ENCODE measurements at places on chromosomes 11 and 22. TPM values are rescaled to one million over a fixed set of nuclear protein-coding genes. Genes with fewer than 3 reads are reported as not detected.

DNA sequence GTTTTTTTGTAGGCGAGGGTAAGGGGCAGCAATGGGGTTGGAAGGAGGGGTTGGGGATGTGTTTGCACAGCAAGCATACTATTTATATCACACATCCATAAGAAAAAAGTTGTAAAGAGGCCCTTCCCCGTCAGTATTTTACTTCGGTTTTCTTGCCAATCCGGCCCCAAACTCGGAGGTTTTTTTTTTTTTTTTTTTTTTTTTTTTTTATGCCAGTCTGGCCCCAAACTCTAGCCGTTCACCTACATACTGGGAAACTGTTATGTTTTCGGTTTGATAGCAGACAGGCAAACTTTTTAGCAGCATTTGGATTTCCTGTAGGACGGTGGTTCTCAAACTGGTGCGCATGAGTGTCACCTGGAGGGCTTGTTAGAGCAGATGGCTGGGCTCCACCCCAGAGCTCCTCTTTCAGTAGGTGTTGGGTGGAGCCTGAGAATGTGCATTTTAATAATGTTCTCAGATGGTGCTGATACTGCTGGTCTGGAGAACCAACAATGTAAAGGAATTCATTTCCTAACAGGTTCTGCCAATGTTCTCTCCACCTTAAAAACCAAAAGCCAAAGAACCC lies 76.5 kb upstream of the ZBED5 start:
- DNase-seq = no peak

DNA sequence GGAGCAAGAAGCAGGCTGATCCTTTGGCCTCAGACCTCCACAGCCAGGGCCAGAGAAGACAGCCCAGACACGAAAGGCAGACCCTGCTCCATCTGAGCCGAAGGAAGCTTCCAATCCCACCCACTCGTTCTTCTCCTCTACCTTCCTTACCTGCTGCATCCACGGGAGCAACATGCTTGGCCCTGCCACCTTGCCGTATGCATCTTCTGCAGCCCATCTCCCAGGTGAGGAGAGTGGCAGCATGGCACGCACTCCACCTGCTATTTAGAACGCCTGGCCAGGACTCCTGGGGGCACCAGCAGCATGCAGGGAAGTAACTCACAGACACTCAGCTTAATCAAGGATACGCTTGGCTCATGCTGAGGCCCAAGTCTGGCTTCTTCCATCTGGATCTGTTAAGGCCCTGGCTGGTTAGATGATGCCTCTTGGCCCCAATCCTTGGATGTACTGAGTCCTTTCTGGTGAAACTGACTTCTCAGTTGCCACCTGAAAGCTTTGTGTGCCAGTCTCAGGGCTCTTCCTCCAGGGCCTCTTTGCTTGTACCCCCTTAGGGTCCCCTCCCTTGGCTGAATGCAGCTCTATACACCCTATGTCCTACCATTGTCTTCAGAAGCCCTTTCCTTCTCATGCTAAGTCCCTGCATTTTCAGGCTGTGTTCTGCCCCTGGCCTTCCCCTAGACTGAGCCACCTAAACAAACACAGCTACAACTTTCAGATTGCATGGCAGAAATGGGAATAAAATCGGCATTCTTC lies 604.9 kb downstream of the BUD13 start:
- no peak for DNase-seq

- DNase-seq = no peak
Measured at GRCh38 chr11:94799726-94800125, 31.6 kb downstream of the AMOTL1 start.

DNA sequence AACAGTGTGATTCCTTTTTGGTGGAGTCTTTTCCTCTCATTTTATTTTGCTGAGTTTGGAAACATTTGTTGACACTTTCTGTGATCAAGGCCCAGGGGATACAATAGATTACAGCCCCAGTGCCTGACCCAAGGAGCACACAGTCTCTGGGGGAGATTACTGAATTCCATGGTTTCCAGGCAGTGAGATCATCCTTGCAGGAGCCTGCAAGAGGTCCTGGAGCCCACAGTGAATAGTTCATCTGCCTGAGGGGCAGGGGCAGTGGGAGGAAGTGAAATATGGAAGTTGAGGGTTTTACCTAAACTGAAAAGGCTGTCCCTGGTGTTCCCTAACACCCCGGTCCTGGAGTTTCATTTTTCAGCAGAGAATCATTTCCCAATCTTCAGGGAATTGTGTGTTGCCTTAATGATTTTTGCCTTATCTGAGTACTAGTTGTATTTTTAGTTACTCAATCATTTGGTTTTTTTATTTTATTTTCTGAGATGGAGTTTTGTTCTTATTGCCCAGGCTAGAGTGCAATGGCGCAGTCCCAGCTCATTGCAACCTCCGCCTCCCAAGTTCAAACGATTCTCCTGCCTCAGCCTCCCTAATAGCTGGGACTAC lies 7.7 kb downstream of the CCS start:
- DNase-seq = no peak

DNA sequence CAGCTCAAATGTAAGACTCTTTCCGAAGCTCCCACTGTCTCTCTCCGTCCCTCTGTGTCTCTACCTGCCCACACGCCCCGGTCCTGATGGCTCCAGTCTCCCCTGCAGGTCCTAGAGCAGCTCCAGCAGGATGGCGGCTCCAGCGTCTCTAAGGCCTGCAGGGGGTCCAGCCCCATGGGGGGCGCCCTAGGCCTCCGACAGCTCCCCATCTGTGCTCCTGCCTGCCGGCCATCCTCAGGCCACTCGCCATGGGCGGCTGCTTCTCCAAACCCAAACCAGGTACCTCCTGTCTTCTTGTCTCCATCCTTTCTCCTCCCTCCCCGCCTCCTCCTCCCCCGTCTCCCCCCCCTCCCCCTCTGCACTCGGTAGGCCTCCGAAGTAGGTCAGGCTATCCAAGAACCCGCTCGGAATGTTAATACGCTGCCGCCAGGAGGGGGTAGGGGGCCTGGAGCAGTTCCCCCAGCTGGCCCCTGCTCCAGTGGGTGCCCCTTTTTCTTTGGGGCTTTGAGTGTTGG lies 699 bp downstream of the AIFM3 start:
- DNase-seq = no peak

DNA sequence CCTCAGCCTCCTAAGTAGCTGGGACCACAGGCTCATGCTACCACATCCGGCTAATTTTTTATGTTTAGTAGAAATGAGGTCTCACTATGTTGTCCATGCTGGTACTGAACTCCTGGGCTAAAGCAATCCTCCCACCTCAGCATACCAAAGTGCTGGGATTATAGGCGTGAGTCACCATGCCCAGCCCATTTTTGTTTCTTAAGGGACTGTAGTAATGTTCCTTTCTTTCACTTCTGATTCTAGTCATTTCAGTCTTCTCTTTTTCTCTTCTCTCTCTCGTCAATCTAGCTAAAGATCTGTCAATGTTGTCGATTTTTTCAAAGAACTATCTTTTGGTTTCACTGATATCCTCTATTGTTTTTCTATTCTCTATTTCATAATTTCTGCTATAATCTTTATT lies 111.0 kb upstream of the APOA1 start:
- no peak for DNase-seq

DNA sequence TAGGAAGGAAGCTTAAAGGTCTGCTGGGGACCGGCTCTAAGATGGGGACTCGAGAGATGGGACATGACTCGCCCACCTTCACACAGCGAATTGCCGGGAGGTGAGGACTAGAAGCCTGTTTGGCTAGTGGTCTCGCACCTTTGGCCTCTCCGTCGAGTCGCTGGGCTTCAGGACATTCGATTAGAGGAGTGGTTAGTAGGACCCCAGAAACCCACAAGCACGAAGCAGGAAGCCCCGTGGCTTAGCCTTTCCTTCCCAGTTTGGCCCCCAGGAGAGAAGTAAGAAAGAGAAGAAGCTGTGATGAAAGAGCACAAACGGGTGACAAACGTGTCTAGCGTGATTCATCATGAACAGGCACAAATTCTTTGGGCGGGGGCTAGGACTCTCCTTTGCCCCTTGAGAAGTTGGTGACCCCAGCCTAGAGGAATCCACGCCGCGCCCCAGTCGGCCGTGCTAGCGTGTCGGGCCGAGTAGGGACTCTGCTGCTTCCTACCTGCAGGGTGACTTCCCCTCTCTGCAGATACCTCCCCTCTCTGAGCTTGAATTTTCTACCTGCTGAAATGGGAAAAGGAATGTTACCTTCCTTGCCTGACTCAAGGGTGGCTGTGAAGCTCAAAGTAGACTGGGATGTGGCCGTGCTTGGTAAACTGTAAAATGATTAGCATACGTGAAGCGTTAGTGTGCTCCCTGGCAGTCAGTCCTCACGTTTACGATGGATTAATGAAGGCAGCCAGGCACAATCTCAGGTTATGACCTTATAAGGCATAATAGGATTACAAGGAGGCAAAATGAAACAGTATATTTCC lies 1.1 kb upstream of the ADM start:
- DNase-seq = no peak

DNA sequence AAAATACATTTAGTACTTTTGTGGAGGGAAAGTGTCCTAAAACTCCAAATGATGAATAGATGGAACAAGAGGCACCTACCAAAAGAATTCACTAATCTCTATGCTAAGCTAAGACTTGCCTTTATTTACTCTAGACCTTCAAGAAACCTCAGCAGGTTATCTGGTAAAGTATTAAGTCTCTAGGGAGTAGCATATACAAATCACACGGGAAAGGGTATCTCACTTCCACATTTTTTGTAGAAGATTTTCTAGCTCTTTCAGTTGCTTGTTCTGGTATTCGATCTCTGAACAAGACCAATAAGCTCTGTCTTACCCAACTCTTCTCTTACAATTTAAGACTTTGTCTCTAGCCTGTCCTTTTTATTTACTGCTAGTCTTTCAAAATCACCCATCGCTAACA lies 18.1 kb upstream of the CADM1 start:
- no peak for DNase-seq

DNA sequence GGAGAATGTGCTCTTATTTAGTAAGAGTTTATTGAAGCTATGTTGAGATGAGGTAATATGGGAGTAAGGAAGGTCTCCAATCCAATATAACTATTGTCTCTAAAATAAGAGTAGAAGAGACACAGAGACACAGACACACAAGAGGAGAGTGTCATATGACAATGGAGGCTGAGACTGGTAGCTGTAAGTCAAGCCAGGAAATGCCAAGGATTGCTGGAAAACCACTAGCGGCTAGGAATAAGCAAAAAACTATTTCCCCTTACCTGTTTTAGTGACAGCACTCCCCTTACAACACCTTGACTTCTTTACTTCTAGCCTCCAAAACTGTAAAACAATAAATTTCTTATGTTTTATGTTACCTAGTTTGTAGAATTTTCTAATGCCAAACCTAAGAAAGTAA lies 1652.8 kb downstream of the LRRC4C start:
- DNase-seq = no peak

DNA sequence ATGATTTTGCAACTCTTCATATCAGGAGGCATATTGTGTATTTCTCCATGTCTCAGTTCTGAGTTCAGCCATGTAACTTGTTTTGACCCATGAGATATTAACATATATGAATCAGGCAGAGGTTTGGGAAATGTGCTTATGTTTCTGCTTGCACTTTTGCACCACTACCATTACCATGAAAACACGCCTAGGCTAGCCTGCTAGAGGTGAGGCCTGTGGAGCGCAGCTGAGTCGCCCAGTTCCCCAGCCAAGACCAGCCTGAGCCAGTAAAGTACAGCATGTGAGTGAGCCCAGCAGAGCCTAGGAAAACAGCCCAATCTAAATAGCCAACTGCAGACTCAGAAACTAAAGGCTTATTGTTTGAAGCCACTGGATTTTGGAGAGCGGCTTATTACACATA lies 18.4 kb upstream of the MYOD1 start:
- DNase-seq = no peak

DNA sequence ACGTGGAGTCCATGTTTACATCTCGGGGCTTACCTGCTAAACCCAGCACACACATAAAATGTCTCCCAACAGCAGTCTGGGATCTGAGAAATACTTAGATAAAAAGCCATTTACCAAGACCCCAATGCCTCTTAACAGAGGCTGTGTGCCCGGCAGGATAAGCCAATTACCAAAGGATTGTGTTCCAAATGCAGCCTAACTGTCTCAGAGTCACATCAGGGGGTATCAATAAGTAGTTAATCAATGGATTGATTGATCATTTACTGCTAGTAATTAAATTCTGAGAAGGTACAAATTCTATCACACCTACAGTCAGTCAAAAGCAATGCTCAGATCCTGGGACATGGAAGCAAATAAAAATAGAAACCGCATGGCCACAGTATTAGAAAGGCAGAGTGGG lies 125.6 kb downstream of the DSCAML1 start:
- DNase-seq = no peak

DNA sequence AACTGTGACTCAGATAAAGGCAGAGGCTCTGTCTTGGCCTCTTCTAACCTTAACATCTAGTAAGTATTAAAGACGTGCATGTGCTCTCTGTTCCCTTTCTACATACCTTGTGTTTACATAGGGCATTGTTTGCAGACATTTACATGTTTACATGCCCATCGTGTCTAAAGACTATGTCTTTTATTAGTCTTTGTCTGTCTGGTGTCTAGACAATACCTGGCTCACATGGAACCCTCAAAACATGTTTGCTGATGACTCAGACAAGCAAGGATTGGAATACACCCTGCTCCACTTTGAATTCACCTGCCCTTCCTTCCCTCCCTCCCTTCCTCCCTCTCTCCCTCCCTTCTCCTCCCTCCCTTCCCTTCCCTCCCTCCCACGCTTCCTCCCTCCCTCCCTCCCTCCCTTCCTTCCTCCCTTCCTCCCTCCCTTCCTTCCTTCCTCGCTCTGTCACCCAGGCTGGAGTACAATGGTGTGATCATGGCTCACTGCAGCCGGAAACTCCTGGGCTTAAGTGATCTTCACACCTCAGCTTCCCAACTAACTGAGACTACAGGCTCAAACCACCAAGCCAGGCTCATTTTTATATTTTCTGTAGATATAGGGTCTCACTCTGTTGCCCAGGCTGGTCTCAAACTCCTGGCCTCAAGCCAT lies 23.7 kb upstream of the SORL1-AS1 start:
- no peak for DNase-seq

- DNase-seq = no peak
Measured at GRCh38 chr11:111923351-111923788, 4.7 kb downstream of the C11orf52 start.

DNA sequence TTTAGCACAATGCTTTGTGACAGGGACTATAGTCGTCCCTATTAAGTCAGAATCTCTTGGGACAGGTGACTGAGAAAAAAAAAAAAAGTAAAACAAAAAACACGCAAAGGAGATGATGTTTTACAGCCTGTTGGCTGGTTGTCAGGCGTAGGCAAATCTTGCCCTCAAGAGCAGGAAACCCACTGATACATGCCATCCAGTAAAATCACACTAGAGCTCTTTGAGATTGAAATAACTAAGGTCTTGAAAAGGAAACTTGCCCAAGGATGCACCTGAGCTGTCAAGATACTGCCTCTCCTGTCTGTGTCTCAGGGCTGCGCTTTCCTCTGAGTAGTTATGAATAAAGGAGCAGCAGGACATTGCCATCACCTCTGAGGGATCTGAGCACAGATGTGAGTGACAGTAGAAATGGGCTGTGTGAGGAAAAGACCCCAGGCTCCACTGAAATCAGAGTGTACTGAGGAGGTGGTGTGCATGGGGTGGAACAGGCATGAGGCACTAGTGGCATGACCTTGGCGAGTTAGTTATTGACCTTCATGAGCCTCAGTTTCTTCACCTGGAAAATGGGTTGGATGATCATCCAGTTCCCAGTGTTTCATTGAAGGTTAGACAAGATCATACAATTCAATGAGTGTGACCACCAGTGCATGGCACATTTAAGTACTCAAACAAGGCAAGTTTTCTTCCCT lies 23.3 kb downstream of the MICAL2 start:
- DNase-seq = no peak

- no peak for DNase-seq
Measured at GRCh38 chr22:47122441-47123000, 360.1 kb downstream of the TBC1D22A start.

GRCh38 chr11:92920331-92920730 lies 49.1 kb upstream of the MTNR1B start:
- no peak for DNase-seq

The CTSF gene
- 16.8 TPM for total RNA-seq

The IL18 gene
- not detected for total RNA-seq

The SESN3 gene
- total RNA-seq = 63.9 TPM

The ANO5 gene
- not detected for total RNA-seq
